ENCODE measurements at places on chromosomes 6 and 20. TPM values are rescaled to one million over a fixed set of nuclear protein-coding genes. Genes with fewer than 3 reads are reported as not detected.

The PPP1R11 gene
- total RNA-seq = 39.7 TPM

The CLDN20 gene
- not detected for total RNA-seq

The PRDM1 gene
- total RNA-seq = 10.9 TPM

The AHCY gene
- total RNA-seq = 88.9 TPM

The PROKR2 gene
- total RNA-seq = not detected

The OR2J1 gene
- total RNA-seq = not detected

The RIN2 gene
- total RNA-seq = 68.2 TPM

The NTSR1 gene
- total RNA-seq = not detected

The AGER gene
- 9.9 TPM for total RNA-seq

The MACROD2 gene
- 60.3 TPM for total RNA-seq

The CALHM6 gene
- 4.1 TPM for total RNA-seq

The ENPP3 gene
- total RNA-seq = 0.15 TPM

The TFAP2A gene
- 86.8 TPM for total RNA-seq

The MTFR2 gene
- 2.2 TPM for total RNA-seq

The ZC3H12D gene
- 0.30 TPM for total RNA-seq

The TUBB2B gene
- 13.1 TPM for total RNA-seq

The DNAH8 gene
- not detected for total RNA-seq

The FILIP1 gene
- total RNA-seq = 0.13 TPM

The MRPL2 gene
- total RNA-seq = 22.2 TPM

The RING1 gene
- 17.0 TPM for total RNA-seq

The DEFB110 gene
- not detected for total RNA-seq

The GJA1 gene
- total RNA-seq = 484 TPM

The TGM6 gene
- total RNA-seq = 1.1 TPM

The STX11 gene
- 28.2 TPM for total RNA-seq
